CD8-positive, alpha-beta memory T cell (primary cell): ENCODE measurements at places on chromosomes 13 and 19. TPM values are rescaled to one million over a fixed set of nuclear protein-coding genes. Genes with fewer than 3 reads are reported as not detected.

The ZNF415 gene
- polyA plus RNA-seq = 1.4 TPM

The URAD gene
- not detected for polyA plus RNA-seq

The MCF2L gene
- 2.5 TPM for polyA plus RNA-seq

The ZNF30 gene
- 6.9 TPM for polyA plus RNA-seq

The ZNF419 gene
- polyA plus RNA-seq = 9.5 TPM

The EDNRB gene
- polyA plus RNA-seq = not detected

The FFAR3 gene
- polyA plus RNA-seq = not detected

The KIR3DL2 gene
- polyA plus RNA-seq = 16.8 TPM

The SYCN gene
- not detected for polyA plus RNA-seq

The LGALS14 gene
- polyA plus RNA-seq = not detected

The PLK5 gene
- not detected for polyA plus RNA-seq

The FUT3 gene
- not detected for polyA plus RNA-seq

The STXBP2 gene
- polyA plus RNA-seq = 75.2 TPM

The CEACAM16 gene
- polyA plus RNA-seq = not detected

The C13orf42 gene
- not detected for polyA plus RNA-seq

The RGL3 gene
- not detected for polyA plus RNA-seq

The PDCD5 gene
- polyA plus RNA-seq = 140 TPM

The TMEM221 gene
- not detected for polyA plus RNA-seq

The MAP4K1 gene
- polyA plus RNA-seq = 178 TPM

The MEIOSIN gene
- not detected for polyA plus RNA-seq

The CNOT3 gene
- polyA plus RNA-seq = 14.8 TPM

The ZNF583 gene
- polyA plus RNA-seq = 14.1 TPM

The PLIN4 gene
- 0.15 TPM for polyA plus RNA-seq

The FGF22 gene
- polyA plus RNA-seq = not detected

The PGLYRP1 gene
- not detected for polyA plus RNA-seq

The NANOS3 gene
- polyA plus RNA-seq = not detected

The PSPN gene
- 0.76 TPM for polyA plus RNA-seq

The ZNF700 gene
- 3.3 TPM for polyA plus RNA-seq

The CEACAM8 gene
- polyA plus RNA-seq = not detected

The PCSK4 gene
- polyA plus RNA-seq = 1.0 TPM

The KLK14 gene
- polyA plus RNA-seq = not detected

The LGALS7B gene
- not detected for polyA plus RNA-seq
